Ureter (tissue), 1 donor: ENCODE measurements at places on chromosomes 5 and 9. TPM values are rescaled to one million over a fixed set of nuclear protein-coding genes. Genes with fewer than 3 reads are reported as not detected.

DNA sequence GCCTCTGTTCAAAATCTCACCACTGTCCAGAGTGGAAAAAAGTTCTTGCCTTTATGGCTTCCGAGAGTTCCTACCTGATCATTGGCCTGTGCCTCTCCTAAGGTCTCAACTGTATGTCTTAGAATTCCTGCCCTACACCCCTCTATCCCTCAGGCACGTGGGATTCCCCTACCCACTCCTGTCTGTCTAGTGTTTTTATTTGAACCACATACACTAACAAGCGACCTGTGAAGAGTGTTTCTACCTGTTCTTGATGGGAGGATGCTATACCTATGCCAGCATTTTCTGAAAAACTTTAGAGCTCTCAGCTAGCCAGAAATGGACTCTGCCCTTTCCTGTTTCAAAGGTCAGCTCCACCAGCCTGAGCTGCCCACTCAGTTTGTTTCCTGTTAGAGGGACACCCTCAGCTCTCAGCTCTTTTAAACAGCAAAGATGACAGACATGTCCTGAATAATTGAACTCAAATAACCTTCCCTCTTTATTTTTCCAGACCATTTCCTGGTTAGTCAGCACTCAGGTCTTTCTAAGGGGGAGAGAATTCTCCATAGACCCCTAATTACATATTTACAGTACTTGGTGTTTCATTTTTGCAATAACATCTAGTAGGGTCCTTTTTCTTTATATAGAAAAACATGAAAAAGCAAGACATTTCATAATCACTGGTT, 214.8 kb downstream of the AOPEP start:
- DNase-seq: no peak

- no peak for DNase-seq
Observed at GRCh38 chr9:116555556-116556155, 131.4 kb upstream of the TRIM32 start.

CDC20B gene
- not detected for total RNA-seq

PDE8B gene
- total RNA-seq: 10.1 TPM

DIPK1B gene
- total RNA-seq: 6.6 TPM

- peak; percentile 90 for DNase-seq
Observed at GRCh38 chr5:138491669-138492559, 26.6 kb downstream of the EGR1 start.

- no peak for DNase-seq
Observed at GRCh38 chr9:93492327-93492726, 38.9 kb upstream of the FAM120AOS start.

PDLIM7 gene
- total RNA-seq: 218 TPM

PCDHGA5 gene
- 4.6 TPM for total RNA-seq

GRCh38 chr9:22056402-22056801, 47.3 kb upstream of the CDKN2B start:
- no peak for DNase-seq

DNA sequence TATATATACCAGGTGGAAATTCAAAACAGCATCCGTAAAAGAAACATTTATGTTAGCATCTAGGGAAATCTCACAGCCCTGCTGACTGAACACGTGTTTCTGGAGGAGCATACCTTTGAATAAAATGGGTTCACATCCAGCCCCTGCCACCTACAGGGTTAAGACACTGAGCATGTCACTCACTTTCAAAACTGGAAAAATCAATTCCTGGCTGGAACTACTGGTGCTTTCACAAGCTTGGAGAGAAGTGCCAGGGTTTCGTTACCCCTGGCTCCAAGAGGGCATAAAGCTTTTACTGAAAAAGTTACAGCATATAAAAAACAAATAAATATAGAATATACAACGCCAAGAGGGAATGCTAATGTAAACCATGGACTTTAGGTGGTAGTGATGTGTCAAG, 48.0 kb downstream of the SERINC5 start:
- no peak for DNase-seq

FGD3 gene
- 55.4 TPM for total RNA-seq

- DNase-seq: no peak
Observed at GRCh38 chr9:752681-753200, 88.8 kb upstream of the DMRT1 start.

DNA sequence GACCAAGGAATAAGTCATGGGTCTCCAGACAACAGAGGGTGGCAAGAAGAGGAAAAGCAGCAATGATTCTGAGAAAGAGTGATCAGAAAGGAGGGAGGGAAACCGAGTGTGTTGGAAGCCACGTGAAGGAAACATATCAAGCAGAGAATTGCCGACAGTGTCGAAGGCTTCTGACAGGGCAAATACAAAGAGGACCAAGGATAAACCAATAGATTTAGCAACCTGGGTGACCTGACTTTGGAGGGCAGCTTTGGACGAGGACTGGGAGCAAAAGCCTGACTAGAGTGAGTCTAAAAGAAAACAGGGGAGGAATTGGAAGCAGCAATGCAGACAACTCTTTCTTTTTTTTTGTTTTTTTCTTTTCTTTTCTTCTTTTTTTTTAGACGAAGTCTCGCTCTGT, 83.8 kb downstream of the WWC1 start:
- no peak for DNase-seq

DNA sequence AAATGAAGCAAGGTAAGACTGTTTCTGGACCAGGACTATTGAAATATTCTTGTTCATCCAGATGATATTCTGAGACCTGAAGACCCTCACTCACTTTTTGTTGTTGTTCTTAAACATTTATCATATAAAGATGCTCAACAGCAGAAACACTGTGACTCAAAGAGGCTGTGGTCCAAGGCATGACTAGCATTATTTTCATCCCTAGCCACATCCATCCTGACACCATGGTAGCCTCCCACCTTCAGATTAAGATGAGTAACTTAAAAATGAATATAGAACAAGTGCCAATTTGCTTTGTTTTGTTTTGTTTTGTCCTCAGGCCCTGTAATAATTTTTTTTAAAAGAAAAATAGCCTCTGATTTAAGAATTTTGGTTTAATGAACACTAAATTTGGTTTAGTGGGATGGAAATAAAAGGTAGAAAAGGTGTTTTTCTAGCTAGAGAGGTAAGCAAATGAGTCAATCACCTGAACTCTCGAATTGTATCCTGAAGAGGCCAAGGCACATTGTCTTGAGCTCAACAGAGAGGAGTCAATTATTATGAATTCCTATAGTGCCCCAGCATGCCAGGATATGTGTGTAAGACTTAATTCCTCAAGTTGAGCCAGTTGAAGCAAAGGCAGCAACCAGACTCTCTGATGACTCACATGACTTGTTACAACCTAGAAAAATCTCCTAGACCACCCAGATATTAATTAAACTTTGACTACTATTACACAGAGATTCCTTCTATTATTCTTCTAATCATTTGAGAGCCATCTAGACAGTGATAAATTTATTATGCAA, 380.1 kb upstream of the TUSC1 start:
- no peak for DNase-seq

- no peak for DNase-seq
Observed at GRCh38 chr5:72790186-72790585, 26.3 kb upstream of the TNPO1 start.

- DNase-seq: no peak
Observed at GRCh38 chr9:82489201-82489821, 500.7 kb downstream of the SPATA31D1 start.

- DNase-seq: no peak
Observed at GRCh38 chr5:43875741-43876140, 272.8 kb downstream of the NNT start.

GRCh38 chr9:136389396-136389795, 10.6 kb downstream of the SNAPC4 start:
- DNase-seq: no peak

PRUNE2 gene
- 93.1 TPM for total RNA-seq

DNA sequence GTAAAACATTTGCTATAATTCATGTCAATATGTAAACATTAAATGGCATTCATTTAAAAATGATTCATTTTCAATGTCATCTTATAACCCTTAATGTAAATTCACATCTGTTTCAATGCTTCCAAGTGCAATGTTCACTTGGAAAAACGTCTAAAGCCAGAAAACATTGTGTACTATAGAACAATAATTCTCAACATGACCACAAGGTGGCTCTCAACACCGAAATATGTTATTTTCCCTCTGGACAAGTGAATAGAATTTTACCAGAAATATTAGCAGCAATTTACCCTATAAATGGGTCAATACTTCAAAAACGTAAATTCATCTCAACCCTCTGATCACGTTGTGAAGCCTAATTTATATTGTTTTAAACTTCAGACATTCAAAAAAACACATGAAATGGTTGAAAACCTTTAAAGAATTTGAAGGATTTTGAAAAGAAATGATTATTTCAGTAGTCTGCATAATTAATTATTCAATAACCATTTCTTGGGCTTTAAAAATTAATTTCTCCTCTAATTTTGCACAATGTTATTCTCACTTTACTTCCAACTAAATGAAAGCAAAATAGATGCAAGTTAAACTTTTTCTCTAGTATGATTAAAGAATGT, 11.0 kb downstream of the CDH10 start:
- DNase-seq: no peak

GRCh38 chr9:131595696-131596429, 50.5 kb downstream of the PRRT1B start:
- no peak for DNase-seq

GRCh38 chr9:4424891-4425290, 65.4 kb upstream of the SLC1A1 start:
- no peak for DNase-seq

LRRC26 gene
- total RNA-seq: not detected

HK3 gene
- total RNA-seq: 5.6 TPM

- DNase-seq: no peak
Observed at GRCh38 chr5:73486119-73486899, 11.9 kb upstream of the BTF3 start.

GRCh38 chr5:33685873-33686755, 205.7 kb downstream of the ADAMTS12 start:
- DNase-seq: no peak

GRCh38 chr5:111772456-111773122, 15.6 kb upstream of the NREP start:
- DNase-seq: no peak

- DNase-seq: no peak
Observed at GRCh38 chr5:19229179-19229835, 758.7 kb downstream of the CDH18 start.

- DNase-seq: no peak
Observed at GRCh38 chr9:5326893-5327548, 12.7 kb downstream of the RLN1 start.

DNA sequence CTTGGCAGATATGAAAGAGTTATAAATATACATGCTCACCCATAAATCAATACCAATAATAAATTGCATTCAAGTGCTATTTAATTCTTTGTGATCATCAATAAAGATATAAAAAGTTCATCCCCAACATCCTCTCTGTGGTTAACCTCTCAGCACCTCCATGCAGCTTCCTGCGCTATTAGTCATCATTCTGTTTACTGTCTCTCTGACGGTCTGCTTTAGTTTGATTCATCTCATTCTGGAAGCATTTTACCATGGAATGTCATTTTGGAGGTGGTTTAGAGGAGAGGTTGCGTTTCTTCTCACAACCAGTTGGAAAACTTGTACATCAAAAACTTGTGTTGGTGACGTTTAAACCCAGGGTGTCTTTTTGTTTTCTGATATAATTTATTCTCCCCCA, 486.6 kb downstream of the BRINP1 start:
- DNase-seq: no peak

GPX8 gene
- total RNA-seq: 20.2 TPM

DNA sequence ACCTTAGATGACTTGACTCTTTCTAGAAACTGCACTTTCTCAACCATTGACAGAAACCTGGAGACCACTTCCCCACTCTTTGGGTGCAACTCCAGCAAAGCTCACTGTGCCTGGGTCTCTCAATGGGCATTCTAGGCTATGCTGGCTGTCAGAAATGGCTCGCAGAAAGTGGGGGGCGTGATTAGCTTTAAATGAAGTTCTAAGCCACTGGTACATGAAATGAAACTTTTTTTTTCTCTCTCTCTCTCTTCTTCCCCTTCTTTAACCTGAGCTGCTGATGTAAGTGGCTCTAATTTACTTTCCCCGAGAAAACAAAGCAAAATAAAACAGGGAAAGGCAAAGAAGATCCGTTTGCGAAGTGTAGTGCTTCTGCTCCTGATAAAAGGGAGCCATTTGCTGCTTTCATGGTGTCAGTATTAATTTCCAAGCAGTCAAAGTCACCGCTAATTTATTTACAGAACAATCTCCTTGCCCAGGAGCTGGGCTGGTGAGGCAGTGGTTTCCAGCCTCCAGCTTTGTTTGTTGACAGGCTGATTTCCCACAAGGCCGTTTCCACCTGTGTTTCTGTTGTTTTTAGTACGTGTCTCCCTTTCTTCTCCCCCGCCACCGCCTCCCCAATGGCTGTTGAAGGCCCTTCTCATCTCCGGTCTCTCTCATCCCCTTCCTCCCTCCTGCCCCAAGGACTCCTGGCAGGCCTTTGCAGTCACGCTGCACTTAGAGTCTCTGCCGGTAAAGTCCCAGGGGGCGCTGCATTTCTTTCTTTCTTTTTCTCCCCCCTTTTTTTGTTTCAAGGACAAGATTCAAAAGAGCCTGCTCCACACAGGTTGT, 422.9 kb downstream of the EBF1 start:
- DNase-seq: no peak

DNA sequence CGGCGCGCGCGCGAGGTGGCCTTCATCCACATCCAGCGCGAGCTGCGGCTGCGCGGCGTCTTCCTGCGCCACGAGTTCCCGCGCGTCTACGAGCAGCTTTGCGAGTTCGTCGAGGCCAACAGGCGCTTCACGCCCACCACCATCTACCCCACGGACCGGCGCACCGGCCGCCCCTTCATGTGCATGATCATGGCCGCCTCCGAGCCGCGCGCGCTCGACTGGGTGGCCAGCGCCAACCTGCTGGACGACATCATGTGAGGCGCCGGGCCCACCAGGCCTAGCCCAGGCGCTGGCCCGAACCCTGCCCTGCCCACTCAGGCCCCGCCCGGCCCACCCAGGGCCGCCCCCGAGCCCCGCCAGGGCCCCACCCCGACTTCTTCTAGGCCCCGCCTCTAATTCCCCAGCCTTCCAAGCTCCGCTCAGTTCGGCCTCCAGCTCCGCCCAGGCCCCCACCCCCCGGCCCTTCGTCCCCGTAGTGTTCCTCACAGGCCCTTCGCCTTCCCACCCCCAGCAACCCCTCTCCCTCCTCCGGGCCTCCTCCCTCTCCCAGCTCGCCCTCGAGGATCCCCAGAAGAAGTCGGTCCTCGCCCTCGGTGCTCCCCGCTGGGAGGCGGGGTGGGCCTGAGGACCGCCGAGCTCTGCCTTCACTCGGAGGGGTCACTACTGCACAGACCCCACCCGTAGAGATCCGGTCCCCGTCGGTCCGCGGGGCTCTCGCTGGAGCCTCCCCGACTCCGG, 2.0 kb upstream of the PHPT1 start:
- DNase-seq: no peak

- DNase-seq: peak; percentile 65
Observed at GRCh38 chr9:107612136-107612535, 122.6 kb upstream of the KLF4 start.

LCN2 gene
- 143 TPM for total RNA-seq

- no peak for DNase-seq
Observed at GRCh38 chr5:113063927-113064326, 87.3 kb downstream of the DCP2 start.

RLN2 gene
- 0.55 TPM for total RNA-seq

PPP3R2 gene
- not detected for total RNA-seq
